NCI-H774 (cell line): ENCODE measurements at places on chromosomes 6 and 20.

DNA sequence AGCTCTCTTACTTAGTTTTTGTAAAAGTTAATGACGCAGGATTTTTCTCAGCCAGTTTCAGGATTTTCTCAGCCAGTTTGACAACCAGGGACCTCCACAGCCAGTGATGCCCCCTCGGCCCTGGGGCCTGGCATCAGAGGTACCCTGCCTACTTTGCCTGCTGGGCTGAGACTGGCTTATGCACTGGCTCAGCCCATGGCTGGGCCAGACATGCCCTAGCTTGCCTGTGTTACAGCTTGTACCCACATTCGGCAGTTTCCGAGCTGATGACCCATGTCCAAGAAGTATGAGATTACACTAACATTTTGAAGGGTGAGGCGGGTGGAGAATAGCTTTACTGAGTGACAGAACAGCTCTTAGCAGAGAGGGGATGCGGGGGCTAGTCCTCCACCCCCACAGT, 406.1 kb upstream of the HSF2 start:
- no peak for DNase-seq

- DNase-seq: no peak
These were observed 25.5 kb upstream of the L3MBTL3 start for GRCh38 chr6:129992881-129993280.

GRCh38 chr20:57709823-57710799, at the start of gene PMEPA1:
Gene PMEPA1 (minus strand): TSS chr20:57710015. CDS start chr20:57709582, 433 bp downstream.
- peak; percentile 36 for DNase-seq

DNA sequence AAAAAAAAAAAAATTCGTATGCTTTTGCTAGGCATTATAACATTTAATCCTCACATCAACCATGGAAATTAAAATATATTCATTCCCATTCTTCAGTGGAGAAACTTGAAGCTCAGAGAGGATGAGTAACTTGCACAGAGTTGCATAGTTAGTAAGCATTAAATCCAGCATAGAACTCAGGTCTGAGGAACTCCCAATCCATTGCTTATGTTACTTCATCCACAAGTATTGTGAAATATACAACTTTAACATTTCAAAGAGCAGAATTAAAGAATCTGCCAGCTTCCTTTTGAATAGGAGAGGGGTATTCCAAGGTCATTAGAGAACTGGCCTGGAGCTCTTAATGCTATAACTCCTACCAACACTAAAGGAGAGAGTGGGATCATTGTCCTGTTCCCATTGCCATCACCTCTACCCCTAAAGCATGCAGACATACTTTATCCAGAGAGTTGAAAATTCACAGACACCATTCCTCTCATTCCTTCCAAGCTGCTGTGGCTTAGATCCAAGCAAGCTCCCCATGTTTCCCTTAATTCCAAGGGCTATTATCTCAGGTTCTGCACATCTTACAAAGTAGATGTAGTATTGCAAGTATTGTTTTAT, 91.9 kb downstream of the FLRT3 start:
- no peak for DNase-seq

GRCh38 chr6:83872386-83873118, 13.1 kb downstream of the CYB5R4 start:
- DNase-seq: no peak

- no peak for DNase-seq
These were observed 54.8 kb upstream of the POU3F2 start for GRCh38 chr6:98779618-98780017.

DNA sequence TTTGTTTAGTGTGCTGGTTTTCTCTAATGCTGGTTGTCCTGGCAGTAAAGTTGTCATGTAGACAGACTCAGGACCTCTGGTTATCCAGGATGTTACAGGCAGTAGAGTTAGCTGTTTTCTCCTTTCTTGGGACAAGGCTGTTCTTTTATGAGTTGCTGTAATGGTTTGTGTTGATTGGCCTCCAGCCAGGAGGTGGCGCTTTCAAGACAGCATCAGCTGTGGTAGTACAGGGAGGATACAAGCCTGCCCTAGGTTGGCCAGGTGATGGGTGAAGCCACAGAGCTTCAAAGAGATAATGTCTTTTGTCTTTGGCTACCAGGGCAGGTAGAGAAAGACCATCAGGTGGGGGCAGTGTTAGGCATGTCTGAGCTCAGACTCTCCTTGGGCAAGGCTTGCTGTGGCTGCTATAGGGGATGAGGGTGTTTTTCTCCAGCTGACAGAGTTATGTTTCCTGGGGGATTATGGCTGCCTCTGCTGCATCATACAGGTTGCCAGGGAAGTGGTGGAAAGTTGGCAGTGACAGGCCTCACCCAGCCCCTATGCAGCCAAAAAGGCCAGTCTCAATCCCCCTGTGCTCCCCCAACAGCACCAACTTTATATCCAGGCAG, 127.2 kb upstream of the TAB2 start:
- no peak for DNase-seq

DNA sequence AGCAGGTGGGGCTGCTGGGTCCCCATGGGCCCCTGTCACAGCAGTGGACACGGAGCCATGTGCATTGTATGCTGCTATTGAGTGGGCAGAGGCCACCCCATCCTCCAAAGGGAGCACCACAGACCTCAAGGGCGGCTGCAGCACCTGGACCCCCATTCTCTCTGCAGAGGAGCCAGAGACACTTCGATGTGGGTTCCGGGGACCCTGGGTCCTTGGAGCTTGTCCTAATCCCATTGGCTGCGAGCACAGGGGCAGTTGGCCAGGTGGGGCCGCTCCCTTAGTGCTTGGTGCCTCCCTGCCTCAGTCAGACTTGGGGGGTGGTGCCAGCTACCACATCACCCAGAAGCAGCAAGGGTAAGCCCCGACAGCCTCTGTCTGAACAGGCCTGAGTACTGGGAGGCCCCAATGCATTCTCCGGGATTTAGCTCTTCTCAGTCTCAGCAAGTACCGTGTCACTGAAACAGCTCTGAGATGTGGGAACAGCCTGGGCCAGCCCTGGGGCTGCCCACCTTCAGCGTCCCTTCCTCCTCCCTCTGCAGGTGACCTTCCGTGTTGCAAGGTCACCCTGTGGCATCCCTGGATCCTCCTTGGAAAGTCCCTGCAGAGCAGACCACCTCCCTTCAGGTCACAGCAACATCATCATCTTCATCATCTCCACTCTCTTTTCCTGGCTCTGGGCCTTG, 73.9 kb downstream of the GINS1 start:
- no peak for DNase-seq
